Calu3 (cell line): ENCODE measurements at places on chromosomes 11 and 22. TPM values are rescaled to one million over a fixed set of nuclear protein-coding genes. Genes with fewer than 3 reads are reported as not detected.
A peak's percentile ranks its signal among the peaks of the same experiment; 100 is the strongest.

Gene STK33
- 1.7 and 3.0 TPM in 2 replicates for total RNA-seq

Gene KCNQ1OT1
- total RNA-seq, result 1.2 and 1.3 TPM in 2 replicates

Gene LMNTD2
- 7.2 and 7.8 TPM in 2 replicates for total RNA-seq

Gene PC
- total RNA-seq, result 40.0 and 40.5 TPM in 2 replicates

GRCh38 chr11:34493926-34494595 lies 19.5 kb downstream of the ELF5 start:
- peaks cover 11% of the 10 kb centered on the region for H3K4me1 ChIP-seq
- peaks cover 14% of the 10 kb centered on the region for H3K27me3 ChIP-seq
- H3K27ac ChIP-seq, result no peak overlapping the region
- no peak for DNase-seq

- no peak for DNase-seq
- H3K36me3 ChIP-seq, result no peaks in the 10 kb centered on the region
- peaks cover 42% of the 10 kb centered on the region for H3K4me1 ChIP-seq
Observed at GRCh38 chr11:122721964-122722266, 66.4 kb downstream of the UBASH3B start.

- no peak overlapping the region for H3K27ac ChIP-seq
- H3K27me3 ChIP-seq, result no peaks in the 10 kb centered on the region
- H3K4me3 ChIP-seq, result no peak overlapping the region
- no peak for DNase-seq
Observed at GRCh38 chr22:25672289-25673084, 69.5 kb upstream of the MYO18B start.

DNA sequence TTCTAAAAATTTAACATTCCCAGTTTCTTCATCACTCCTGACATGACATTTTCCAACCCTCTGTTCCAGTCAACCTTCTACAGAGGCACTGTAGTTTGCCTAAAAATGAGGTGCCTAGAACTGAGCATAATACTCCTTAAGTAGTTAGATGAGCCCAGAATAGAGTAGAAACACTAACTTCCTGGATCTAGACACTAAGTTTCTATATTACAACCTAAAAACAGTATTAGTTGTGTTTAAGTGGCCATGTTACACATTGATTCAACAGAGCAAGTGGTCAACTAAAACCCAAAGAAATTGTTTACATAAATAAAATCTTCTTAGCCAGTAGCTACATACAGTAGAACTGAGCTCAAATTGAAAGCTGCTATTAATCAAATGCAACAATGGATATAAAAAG lies 1.3 kb downstream of the HPS5 start:
- H3K36me3 ChIP-seq, result peaks cover 40% of the 10 kb centered on the region
- peak overlapping the region; percentile 99 for H3K27ac ChIP-seq
- no peaks in the 10 kb centered on the region for H3K27me3 ChIP-seq
- peak overlapping the region; percentile 78 for H3K4me3 ChIP-seq
- H3K4me1 ChIP-seq, result peaks cover 54% of the 10 kb centered on the region
- DNase-seq, result no peak

DNA sequence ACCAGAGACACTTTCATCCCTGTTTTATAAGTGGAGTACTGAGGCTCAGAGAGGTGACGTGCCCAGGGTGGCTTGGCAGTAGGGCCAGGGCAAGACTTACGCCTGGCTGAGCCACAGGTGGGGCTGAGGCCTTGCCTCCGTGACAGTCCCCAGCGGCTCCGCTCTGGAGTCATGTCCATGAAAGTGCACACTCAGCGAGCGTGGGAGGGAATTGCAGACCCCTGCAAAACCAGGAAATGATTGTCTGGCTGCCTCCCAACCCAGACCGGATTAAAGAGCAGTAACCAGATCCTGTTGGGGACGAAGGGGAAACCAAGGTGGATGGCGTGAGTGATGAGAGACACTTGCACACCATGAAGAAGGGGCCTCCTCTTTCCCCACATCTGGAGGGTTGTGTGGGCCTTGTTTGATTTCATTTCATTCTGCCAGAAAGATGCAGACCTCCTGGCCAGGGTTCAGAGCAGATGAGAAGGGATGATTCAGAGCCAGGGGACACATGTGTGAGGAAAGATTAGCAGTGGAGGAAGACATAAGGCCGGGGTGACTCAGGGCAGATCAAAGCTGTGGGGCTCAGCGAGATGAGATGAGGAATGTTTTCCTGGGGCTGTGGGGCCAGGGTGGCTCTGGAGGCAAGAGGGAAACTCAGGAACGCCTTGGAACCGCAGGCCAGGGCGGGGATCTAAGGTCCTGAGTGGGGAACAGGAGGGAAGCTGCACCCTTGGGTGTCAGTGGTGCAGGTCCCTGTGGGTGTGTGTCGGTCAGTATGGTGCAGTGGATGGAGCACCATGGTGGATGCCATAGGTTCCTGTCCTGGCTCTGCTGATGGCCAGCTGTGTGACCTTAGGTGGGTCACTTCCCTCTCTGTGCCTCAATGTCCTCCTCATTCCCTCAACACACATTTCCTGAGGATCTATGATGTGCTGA lies 29.9 kb upstream of the LRRC32 start:
- H3K27me3 ChIP-seq, result peaks cover 88% of the 10 kb centered on the region
- H3K36me3 ChIP-seq, result no peaks in the 10 kb centered on the region
- no peaks in the 10 kb centered on the region for H3K4me1 ChIP-seq
- DNase-seq, result no peak
- H3K27ac ChIP-seq, result no peak overlapping the region
- H3K4me3 ChIP-seq, result no peak overlapping the region

- no peaks in the 10 kb centered on the region for H3K36me3 ChIP-seq
- H3K27ac ChIP-seq, result no peak overlapping the region
- no peaks in the 10 kb centered on the region for H3K4me1 ChIP-seq
- no peak overlapping the region for H3K4me3 ChIP-seq
- DNase-seq, result no peak
- H3K27me3 ChIP-seq, result no peaks in the 10 kb centered on the region
Observed at GRCh38 chr11:111350811-111351210, 28.3 kb downstream of the POU2AF1 start.

- DNase-seq, result no peak
- H3K27ac ChIP-seq, result no peak overlapping the region
- peaks cover 18% of the 10 kb centered on the region for H3K4me1 ChIP-seq
Observed at GRCh38 chr11:118175031-118175992, 1.1 kb downstream of the SCN2B start.

DNA sequence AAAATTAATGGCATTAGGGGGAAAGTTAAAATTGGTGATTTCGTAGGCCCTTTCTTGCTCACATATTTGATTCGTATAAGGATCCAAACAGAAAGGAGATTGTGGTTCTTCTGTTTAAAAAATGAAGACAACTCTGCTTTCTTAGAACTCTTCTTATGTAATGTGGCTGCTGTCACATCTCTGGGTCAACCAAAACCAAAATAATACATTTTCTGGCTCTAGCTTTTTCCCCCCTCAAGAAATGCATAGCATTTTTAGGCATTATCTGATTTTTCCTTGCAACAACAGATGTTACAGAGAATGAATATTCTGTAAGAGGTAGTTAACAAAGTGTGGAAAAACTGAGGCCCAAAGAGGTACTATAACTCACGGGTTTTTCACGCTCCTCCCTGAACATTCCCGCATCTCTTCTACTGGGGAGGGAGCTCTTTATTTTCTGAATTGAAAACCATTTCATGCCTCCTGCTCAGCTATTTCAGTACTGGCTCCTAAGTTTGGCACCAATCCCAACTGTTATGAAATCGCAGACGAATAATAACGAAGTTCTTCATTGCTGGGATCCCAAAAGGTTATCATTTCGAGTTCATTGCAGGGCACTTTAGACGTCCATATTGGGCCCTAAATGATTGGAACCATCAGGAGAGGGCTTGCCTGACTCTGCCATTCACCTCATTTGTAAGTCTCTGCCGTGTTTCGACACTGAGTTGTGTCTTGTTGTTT lies 17.1 kb downstream of the GRAP2 start:
- no peaks in the 10 kb centered on the region for H3K4me1 ChIP-seq
- DNase-seq, result no peak
- no peak overlapping the region for H3K27ac ChIP-seq
- H3K4me3 ChIP-seq, result no peak overlapping the region
- no peaks in the 10 kb centered on the region for H3K36me3 ChIP-seq
- peaks cover 92% of the 10 kb centered on the region for H3K27me3 ChIP-seq

DNA sequence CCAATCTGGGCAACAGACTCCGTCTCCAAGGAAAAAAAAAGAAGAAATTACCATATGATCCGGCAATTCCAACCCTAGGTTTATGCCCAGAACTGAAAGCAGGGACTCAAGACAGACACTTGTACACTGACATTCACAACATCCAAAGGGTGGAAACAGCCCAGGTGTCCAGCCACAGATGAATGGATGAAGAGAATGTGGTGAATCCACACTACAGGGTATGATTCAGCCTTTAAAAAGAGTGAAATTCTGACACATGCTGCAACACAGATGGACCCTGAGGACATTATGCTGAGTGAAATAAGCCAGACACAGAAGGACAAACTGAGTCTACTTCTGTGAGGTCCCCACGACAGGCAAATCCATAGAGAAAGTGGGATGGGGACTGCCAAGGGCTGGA lies 43.9 kb downstream of the SGSM3 start:
- no peak overlapping the region for H3K4me3 ChIP-seq
- H3K27me3 ChIP-seq, result no peaks in the 10 kb centered on the region

DNA sequence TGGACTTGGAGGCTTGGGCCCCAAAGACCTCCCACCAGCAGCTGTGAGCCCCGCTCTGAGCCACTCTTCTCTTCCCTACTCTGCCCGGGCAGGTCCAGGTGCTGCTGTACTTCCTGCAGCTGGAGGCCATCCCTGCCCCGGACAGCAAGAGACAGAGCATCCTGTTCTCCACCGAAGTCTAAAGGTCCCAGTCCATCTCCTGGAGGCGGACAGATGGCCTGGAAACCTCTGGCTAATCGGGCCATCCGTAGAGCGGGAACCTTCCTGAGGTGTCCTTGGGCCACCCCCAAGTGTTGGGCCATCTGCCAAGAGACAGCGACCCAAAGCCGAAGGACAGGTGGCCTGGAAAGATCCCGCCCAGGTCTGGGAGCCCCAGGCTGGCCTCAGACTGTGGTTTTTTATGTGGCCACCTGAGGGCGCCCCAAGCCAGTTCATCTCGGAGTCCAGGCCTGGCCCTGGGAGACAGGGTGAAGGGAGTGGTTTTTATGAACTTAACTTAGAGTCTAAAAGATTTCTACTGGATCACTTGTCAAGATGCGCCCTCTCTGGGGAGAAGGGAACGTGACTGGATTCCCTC lies 135.1 kb downstream of the BCR start:
- H3K4me1 ChIP-seq, result no peaks in the 10 kb centered on the region
- no peak overlapping the region for H3K27ac ChIP-seq
- H3K36me3 ChIP-seq, result peaks cover 13% of the 10 kb centered on the region

DNA sequence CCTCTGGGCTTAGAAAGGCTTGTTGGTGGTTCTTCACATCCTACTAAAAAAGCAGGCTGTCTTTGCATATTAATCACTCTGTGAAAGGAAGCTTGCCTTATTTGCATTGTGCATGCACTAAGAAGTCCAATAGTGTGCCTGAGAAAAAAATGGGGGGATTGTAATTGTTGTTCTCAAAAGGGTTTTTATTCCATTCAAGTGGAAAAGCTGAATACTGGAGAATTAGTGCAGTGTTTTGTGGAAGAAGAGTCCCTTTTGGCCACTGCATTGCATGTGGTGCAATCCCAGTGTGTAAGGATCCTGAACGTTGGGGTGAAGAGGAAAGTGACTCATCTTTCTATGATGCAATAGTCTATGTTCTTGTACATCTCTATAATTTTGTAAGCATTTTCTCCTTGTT lies 16.5 kb downstream of the NCAM1 start:
- no peak for DNase-seq
- no peak overlapping the region for H3K4me3 ChIP-seq
- H3K27me3 ChIP-seq, result peaks cover 20% of the 10 kb centered on the region
- no peaks in the 10 kb centered on the region for H3K36me3 ChIP-seq
- H3K4me1 ChIP-seq, result no peaks in the 10 kb centered on the region

- H3K4me3 ChIP-seq, result no peak overlapping the region
- peaks cover 10% of the 10 kb centered on the region for H3K36me3 ChIP-seq
- DNase-seq, result no peak
- no peak overlapping the region for H3K27ac ChIP-seq
Observed at GRCh38 chr11:95776859-95777258, 12.7 kb downstream of the FAM76B start.

DNA sequence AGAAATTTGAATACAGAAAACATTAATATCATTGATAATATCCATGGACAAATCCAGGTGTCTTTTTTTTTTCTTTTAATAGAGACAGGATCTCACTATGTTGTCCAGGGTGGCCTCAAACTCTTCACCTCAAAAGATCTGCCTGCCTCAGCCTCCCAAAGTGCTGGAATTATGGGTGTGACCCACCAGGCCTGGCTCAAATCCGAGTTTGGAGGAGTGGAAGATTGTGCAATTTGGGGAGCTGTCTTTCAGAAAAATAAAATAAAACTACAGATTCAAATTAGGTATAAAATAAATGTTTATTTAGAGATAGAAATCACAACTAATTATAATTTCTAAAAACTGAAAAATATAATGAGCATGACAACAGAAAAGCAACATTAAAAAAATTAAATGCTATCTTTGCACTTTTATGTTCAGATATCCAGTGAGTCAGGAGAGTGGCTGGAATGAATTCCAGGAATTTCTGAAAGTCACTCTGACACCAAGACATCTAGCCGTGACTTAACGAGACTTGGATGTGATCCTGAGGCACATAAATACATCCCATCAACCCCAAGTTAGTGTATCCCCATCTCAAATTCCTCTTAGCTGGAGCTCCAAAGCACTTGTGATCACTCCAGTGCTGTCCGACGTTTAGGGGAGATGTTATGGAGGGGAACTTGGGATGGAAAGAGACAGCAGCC lies 128.6 kb upstream of the THY1 start:
- H3K4me1 ChIP-seq, result no peaks in the 10 kb centered on the region
- H3K4me3 ChIP-seq, result no peak overlapping the region
- no peak for DNase-seq
- H3K27ac ChIP-seq, result no peak overlapping the region
- H3K36me3 ChIP-seq, result no peaks in the 10 kb centered on the region

GRCh38 chr22:24072361-24072760 lies 61.3 kb downstream of the CABIN1 start:
- no peak overlapping the region for H3K27ac ChIP-seq
- no peak for DNase-seq
- no peak overlapping the region for H3K4me3 ChIP-seq
- H3K36me3 ChIP-seq, result peaks cover 9% of the 10 kb centered on the region
- no peaks in the 10 kb centered on the region for H3K27me3 ChIP-seq
- no peaks in the 10 kb centered on the region for H3K4me1 ChIP-seq
